ENCODE measurements at places on chromosomes 1 and 21.
A peak's percentile ranks its signal among the peaks of the same experiment; 100 is the strongest.

GRCh38 chr1:52424813-52425212, 20.4 kb downstream of the PRPF38A start:
- no peak for DNase-seq

DNA sequence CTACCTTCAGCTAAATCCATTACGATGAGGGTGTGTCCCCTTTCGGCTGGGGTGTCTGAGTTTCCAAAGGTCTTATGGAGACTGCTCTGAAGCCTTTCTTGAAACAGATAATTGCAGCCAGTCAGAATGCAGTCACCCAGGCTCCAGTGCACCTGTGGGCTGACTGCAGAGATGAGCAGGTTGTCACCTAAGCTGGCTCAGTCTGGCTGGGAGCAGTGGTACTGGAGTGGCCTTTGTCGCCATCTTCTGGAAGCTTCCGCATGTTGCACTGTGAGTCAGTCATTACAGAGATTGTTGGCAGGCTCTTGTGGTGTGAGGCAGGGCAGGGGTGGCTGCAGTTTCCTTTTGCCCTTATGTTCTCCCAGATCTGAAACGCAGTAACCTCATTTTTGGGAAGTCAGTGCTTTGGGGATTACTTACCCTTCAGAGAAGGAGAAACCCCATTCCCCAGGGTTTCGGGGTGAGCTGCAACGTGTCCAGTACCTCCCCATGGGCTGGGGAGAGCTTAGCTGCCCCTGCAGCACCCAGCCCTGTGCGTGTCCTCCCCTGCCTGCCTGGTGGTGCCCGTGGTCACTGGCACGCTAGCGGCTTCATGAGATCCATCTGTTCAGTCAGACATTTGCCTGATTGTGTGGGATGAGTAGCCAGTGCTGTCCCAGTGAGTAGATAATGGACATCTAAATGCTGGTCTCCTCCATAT, 48.0 kb downstream of the SMYD2 start:
- peak; percentile 85 for DNase-seq

GRCh38 chr1:70091811-70092210, 113.6 kb downstream of the LRRC40 start:
- DNase-seq, result no peak

DNA sequence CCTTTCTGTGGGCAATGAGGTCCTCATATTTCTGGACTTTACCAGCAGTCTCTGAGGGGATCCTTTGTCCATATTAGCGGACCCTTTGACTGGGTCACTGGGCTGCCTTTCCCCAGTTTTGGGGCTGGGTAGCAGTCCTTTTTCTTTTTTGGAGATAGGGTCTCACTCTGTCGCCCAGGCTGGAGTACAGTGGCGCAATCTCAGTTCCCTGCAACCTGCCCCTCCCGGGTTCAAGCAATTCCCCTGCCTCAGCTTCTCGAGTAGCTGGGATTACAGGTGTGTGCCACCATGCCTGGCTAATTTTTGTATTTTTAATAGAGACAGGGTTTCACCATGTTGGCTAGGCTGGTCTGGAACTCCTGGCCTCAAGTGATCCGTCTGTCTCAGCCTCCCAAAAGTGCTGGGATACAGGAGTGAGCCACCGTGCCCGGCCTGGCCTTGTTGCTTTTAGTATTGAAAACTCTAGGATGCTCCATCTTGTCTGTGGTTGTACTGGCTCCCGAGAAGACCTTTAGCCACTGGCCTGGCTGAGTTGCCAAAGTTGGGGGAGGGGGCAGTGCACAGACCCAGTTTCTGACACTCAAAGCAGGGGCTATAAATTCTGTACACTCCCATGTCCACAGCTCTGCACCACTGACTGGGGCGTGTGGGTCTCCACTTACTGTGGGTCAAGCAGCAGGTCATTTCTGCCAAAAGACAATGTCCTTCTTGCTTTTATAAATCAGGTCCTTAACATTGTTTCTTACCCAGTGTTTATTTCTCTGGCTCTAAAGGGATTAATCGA, 33.1 kb downstream of the MAN1C1 start:
- no peak for DNase-seq

DNA sequence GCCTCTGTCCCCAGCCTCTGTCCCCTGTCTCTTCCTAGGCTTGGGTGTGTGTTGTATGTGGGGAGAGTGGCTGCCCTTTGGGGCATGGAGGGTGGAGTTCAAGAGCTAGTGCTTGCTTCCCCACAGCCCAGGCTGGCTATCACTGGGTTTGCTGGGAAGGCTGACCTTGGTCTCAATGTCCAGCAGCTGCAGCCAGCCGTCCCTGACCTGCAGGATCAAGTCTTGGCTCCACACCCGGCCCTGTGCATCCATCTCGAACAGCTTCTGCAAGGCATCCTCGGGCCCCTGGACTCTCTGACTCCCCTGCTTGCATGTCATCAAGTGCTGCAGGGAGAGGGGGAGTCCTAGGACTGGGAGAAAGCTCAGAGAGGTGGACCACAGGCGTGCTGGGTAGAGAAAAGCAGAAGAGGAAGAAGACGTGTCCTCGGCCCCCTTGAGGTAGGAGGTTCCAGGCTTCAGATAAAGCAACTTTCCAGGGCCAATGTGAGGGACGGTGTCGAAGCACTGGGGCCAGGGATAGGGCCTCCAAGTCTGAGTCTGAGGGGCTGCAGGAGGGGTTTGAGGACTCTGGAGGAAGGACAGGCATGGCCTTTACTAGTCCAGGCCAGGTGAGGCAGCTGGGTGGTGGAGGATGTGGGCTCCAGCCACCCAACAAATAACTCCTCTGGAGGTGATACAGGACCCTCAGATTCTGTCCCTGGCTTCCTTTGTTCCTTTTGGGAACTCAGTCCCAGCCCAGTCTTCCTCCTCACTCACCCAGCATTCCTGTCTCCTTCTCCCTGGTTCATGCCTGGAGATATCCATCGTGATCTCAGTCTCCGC, 4.0 kb downstream of the EPS8L3 start:
- DNase-seq, result no peak

GRCh38 chr1:7456722-7457082, 314.4 kb upstream of the VAMP3 start:
- no peak for DNase-seq

- no peak for DNase-seq
Measured at GRCh38 chr1:160588468-160588867, 9.2 kb upstream of the CD84 start.

DNA sequence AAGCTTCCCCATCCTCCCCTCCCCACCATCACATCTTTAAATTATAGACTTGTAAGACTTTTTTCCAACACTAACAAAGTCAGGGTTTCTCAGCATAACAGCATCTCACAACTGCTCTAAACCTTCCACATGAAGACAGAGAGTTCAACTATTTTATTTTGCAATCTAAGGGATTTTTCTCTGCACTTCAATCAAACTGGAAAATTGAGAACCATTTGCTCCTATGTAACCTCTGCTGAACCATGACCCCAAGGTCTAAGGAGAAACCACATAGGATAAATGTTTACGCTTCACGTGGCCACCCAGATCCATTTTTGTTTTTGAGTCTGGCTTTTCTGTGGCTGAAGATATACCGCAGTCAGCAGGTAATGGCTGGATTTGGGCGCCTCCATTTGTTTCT, 13.2 kb downstream of the ERRFI1 start:
- DNase-seq, result no peak

DNA sequence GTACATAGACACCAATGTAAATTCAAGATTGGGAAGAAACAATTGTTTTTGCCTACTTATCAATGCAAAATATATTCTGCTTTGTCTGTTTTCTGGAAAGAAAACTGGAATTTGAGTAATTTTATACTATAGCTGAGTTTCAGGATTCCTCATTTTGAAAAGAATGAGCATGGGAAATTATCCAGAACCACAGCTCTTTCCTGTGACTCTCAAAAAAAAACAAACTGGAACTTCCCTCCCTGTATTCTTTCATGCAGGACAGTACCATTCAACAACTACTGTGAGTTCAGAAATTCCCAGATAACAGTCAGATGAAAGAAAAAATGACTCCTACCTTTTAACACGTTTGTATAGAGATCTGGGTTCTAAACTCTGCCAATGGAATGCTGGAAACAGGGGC, 372.4 kb downstream of the TGFB2 start:
- DNase-seq, result no peak

- no peak for DNase-seq
Measured at GRCh38 chr1:94953746-94954145, 26.8 kb upstream of the CNN3 start.

DNA sequence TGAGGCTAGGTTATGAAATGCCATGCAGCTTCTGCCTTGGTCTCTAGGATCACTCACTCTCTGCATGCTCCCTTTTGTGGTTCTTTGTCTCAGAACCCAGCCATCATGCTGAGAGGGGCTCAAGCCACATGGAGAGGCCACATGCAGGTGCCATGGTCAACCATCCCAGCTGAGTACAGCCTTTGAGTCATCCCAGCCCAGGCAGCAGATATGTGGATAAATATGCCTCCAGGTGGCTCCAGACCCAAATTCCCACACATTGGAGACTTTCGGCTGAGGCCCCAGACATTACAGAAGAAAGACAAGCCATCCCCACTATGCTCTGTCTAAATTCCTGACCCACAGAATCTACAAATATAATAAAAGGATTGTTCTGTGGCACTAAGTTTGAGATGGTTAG, 102.0 kb downstream of the LHX9 start:
- no peak for DNase-seq

DNA sequence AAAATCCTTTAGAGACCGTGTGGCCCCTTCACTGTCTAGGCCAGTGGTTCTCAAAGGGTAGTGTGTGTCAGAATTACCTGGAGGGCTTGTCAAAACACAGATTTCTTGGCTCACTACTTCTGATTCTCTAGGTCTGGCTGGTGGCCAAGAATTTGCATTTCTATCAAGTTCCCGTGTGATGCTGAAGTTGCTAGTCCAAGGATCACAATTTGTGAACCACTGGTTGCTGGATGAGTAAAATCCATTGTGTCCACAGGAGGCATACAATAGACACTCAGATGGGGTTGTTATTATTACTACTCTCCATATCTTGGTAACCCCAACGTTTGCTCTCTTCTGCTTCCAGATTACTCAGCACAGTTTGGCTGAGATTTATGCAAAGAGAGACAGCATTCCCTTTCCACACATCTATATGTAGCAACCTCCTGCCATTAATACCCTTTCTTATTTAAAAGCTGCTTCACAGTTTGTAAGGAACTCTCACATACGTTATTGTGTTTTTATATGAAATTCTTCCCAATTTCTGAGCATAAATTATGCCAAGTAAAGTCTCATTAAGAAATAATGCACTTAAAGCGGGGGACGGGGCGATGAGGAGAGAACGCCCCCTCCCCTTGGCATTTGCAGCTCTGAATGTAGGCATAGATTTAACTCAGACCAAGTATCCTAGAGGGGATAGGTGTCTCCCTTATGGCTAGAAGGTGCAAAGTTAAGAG, 720 bp upstream of the TMCC2 start:
- no peak for DNase-seq

GRCh38 chr1:154589780-154590179, 18.2 kb downstream of the ADAR start:
- no peak for DNase-seq

- no peak for DNase-seq
Measured at GRCh38 chr1:186616511-186616910, 63.7 kb downstream of the PTGS2 start.

All from midbrain (tissue), 1 donor.